ENCODE measurements at places on chromosomes 5 and 9. TPM values are rescaled to one million over a fixed set of nuclear protein-coding genes. Genes with fewer than 3 reads are reported as not detected.

The EGFL7 gene
- total RNA-seq = 72.6 TPM

The CDK5RAP2 gene
- total RNA-seq = 32.1 TPM

The CCDC152 gene
- 1.3 TPM for total RNA-seq

The WNT8A gene
- total RNA-seq = not detected

The FBXL7 gene
- total RNA-seq = 17.2 TPM

The HSPA4 gene
- 63.4 TPM for total RNA-seq
